Trophoblast cell (in vitro differentiated cells and primary cell): ENCODE measurements at places on chromosomes 1 and 21.

- DNase-seq, result peak; percentile 18
Observed at GRCh38 chr1:4655674-4656532, 1.5 kb downstream of the AJAP1 start.

GRCh38 chr1:232974971-232975370 lies 24.6 kb downstream of the NTPCR start:
- DNase-seq, result no peak

DNA sequence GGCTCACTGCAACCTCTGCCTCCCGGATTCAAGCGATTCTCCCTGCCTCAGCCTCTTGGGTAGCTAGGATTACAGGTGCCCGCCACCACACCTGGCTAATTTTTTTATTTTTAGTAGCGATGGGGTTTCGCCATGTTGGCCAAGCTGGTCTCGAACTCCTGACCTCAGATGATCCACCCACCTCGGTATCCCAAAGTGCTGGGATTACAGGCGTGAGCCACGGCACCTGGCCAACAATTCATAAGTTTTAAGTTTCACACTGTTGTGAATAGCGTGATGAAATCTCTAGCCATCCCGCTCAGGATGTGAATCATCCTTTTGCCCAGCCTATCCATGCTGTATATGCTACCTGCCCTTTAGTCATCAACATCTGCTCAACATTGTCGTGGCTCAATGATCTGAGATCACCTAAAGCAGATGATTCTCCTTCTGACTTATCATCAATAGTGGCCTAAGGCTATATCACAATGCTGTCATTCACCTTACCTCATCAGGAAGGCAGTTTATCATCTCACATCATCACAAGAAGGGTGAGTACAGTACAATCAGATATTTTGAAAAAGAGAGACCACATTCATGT lies 2.6 kb downstream of the PFDN2 start:
- DNase-seq, result peak; percentile 84

- no peak for DNase-seq
Observed at GRCh38 chr1:54851936-54852524, 35.0 kb downstream of the DHCR24 start.

DNA sequence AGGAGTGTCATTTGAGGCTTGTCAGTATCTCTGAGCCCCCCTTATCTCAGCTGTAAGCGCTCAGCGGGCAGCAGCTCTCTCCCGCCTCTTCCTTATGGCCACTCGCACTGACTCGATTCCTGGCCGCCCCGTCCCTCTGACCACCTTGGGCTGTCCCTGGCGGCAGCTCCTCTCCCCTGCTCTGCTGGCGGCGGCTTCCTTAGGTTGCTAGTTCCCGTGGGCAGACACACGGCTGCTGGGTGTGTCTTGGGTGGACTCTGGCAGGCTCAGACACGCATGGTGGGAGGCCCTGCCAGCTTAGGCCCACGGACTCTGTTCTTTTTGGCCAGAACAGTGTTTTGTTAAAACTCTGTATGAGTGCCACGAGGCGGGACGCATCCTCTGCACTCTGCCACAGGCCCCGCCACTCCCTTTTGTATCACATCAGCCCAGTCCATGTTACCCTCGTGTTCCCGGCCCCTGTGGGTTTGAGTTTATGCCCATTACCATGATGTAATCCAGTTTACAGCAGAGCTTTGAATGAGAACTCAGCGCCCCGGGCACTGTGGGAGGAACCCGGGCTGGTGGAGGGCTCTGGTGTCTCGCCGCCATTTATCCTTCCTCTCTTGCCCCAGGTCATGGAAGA lies 45.9 kb downstream of the COQ8A start:
- DNase-seq, result no peak

- peak; percentile 79 for DNase-seq
Observed at GRCh38 chr21:26840912-26841311, 4.3 kb downstream of the ADAMTS1 start.

DNA sequence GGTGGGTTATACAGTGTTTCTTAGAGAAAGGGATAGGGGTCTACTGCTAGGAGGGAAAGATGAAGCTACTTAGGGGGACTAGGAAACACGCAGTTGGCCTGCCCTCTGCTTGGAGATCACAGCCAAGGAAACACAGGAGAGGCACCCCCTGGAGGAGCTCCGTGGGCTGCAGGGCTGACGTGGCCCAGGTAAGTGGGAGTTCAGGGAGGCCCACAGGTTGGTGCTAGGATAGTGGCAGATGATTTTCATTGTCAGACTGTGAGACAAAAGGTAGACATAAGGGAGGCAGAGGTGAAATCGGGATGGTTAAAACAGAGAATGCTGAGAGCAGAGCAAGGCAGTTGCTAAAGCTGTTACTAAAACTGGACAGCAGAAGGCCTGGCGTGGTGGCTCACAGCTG lies 463.0 kb downstream of the DSCAM start:
- DNase-seq, result peak; percentile 38

- DNase-seq, result no peak
Observed at GRCh38 chr1:39819091-39819812, 30.6 kb upstream of the BMP8B start.

DNA sequence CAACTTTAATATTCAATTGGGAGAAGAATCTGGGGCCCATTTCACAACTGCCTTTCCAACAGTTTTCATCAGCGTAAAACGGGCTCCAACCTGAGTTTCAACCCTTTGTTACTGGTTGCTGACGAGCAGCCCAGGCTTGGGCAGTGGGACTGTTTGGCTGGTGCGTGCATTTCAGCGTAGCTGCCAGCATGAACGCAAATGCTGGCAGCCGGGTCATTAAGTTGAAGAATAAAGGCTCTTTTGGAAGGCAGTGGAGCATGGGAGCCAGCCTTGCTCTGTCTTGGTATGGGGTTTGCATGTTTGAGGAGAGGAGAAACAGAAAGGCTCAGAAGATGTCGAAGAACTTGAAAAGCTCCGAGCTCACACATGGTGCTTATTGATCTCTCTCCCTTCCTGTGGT lies 40.7 kb downstream of the WDR3 start:
- DNase-seq, result peak; percentile 36

- peak; percentile 20 for DNase-seq
Observed at GRCh38 chr1:94792473-94793295, 27.5 kb upstream of the SLC44A3 start.

- peak; percentile 61 for DNase-seq
Observed at GRCh38 chr1:116909512-116910378, at the start of gene PTGFRN. Gene PTGFRN, plus strand, starts transcription at chr1:116909916. Its CDS starts 288 bp downstream, at chr1:116910204.

- peak; percentile 28 for DNase-seq
Observed at GRCh38 chr1:26161415-26162219, 2.7 kb downstream of the FAM110D start.

DNA sequence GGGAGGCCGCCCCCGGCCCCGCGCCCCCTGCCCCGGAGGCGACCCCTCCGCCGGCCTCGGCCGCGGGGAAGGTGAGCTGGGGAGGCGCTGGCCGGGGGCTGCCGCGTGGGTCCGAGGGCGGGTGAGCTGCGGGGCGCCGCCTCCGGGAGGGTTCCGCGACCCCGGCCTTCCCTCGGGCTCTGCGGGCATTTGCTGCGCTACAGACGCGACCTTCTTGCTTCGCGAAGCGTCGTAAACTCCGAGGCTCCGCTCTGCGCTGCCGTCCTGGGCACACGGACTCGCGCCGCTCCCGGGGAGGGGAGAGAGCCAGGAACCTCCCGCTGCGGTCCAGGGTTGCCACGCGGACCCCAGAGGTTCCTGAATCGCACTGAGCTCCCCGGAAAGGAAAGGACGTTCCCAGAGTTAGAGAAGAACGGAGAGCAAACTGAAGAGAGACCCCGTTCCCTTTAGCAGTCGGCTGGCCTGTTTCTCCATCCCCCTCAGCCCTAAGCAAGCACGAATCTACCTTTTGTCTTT lies 345 bp downstream of the SLX9 start:
- DNase-seq, result peak; percentile 33

- no peak for DNase-seq
Observed at GRCh38 chr1:32743380-32744070, 41.0 kb upstream of the SYNC start.

- peak; percentile 41 for DNase-seq
Observed at GRCh38 chr1:54367613-54368012, 38.6 kb downstream of the SSBP3 start.
